ENCODE measurements at places on chromosomes 11 and 22.
A peak's percentile ranks its signal among the peaks of the same experiment; 100 is the strongest.

DNA sequence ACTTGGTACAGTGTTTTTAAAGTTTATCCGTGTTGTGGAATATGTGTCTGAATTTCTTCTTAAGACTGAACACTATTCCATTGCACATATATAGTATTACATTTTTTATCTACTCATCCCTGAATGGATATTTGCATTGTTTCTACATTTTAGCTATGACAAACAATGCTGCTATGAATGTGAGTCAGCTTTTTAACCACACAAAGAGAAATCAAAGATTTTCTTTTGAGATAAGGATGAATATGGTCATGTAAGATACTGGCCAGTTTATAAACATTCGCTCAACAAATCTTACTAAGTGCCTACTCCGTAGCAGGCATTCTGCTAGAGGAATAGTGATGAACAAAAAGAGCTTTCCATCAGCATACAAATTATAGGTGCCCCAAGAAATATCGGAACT, 16.5 kb upstream of the OR9G4 start:
- no peak for DNase-seq

DNA sequence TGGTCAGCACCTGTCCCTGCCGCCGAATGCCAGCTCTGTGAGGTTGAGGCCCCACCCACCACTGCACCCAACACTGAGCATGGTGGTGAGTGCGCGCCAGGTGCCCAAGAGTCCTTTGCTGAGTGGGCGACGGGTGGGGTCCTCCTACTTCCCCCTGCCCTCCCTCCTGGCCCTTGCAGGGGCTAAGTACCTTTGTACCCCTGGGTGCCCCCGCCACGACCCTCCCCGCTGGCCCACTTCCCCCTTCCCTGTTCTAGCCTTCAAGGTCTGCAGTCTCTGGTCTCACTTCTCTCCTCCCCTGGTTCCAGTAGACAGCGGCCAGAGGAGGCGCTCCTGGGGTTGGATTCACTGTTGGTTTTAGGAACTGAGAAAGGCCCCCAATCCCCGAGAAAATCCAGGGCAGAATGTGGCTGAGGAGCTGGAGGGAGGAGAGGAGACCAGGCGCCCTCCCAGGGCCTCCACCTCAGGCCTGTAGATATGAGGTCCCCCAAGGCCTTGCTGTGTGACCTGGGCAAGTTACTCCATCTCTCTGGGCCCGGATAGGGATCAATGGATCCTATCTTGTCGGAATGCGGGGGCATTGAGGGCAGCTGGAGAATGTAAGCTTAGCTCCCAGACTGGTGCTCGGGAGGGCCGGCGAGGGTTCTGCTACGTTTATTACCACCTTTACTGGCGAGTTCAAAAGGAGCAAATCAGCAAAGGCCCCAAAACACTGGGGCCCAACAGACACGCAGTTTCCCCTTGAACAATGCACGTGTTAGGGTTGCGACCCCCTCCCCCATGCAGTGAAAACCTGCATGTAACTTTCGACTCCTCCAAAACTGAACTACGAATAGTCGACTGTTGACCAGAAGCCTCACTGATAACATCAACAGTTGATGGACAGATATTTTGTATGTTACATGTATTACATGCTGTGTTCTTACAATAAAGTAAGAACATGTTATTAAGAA, 31.9 kb upstream of the SMIM38 start:
- DNase-seq, result no peak

DNA sequence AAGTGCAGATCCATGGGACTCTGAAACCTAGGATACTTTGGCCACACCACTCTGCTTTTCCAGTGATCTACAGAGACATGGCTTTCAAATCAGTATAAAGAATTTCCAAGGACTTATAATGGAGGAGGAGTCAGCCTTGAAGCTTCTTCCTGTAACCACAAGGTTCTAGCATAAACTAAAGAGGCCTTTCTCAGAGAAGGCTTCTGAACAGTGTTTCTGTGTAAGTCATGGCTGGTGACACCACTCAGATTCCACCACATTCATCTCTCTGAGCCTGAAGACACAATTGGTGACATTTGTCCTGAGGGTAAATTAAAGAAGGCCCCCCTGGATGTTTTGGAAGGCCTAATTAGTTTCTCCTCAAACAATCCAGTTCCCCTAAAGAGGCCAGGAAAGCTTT, 29.0 kb upstream of the ADORA2A start:
- no peak for DNase-seq

GRCh38 chr11:62753736-62754603, at the start of gene ZBTB3:
Gene ZBTB3 (minus strand): TSS chr11:62754160. CDS start chr11:62753664, 496 bp downstream.
- peak; percentile 99 for DNase-seq

- DNase-seq, result no peak
These were observed 13.8 kb downstream of the ADA2 start for GRCh38 chr22:17205432-17205831.

- DNase-seq, result no peak
These were observed 9.0 kb upstream of the RASD2 start for GRCh38 chr22:35531676-35532075.

DNA sequence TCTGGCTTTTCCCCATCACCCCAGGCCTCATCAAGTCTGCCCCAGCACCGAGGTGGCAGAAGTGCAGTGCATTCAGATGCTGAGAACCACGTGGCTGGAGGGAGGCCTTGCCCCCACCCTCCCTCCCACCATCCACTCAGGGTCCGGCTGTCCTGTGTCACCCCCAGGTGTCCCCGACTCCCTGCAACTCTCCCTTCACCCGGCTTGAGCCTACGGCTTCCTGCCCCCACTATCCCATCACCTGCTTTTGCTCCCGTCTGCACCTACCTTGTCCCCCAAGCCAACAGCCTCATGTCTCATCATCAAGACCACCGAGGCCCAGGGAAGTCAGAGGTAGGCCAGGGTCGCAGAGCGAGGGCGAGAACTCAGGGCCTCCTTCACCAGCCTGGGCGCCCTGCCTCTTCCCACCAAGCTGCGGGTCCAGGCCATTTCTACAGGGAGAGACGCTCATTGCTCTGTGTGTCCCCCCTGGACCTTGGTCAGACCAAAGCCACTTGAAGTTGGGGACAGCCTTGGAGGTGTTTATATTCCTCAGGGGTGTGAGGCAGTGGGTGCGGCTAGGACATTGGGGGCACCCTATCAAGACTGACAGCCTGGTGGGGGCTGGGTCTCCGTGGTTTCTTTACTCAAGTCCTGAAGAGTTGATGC, 66.2 kb upstream of the CCND1 start:
- no peak for DNase-seq

DNA sequence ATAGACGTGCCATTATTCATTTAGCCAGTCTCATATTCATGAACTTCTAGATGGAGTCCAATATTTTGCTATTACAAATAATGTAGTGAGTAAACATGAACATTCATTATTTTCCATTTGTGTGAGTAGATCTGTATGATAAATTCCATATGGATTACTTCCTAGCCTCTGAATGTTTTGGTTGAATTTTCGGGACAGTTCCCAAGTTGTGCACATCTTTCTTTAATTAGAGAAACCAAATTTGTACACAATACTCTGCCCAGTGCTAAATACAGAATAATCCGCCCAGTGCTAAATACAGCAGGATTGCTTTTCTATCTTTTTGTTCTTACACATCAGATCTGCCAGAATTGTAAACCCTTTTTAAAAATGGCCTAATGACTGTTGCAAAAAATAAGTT, 17.1 kb upstream of the APLP2 start:
- no peak for DNase-seq

- DNase-seq, result peak; percentile 65
These were observed 63.7 kb downstream of the KCNC1 start for GRCh38 chr11:17798253-17798652.

- no peak for DNase-seq
These were observed 50.8 kb upstream of the ELF5 start for GRCh38 chr11:34564406-34564805.

GRCh38 chr11:10646681-10647355, 46.7 kb downstream of the IRAG1 start:
- DNase-seq, result no peak

GRCh38 chr22:23536821-23537345, 43.2 kb downstream of the IGLL1 start:
- DNase-seq, result no peak

Data from lower leg skin (tissue), 4 donors.